ENCODE measurements at places on chromosomes 1 and 21.

GRCh38 chr1:246591958-246592357 lies 25.7 kb downstream of the CNST start:
- DNase-seq: no peak

DNA sequence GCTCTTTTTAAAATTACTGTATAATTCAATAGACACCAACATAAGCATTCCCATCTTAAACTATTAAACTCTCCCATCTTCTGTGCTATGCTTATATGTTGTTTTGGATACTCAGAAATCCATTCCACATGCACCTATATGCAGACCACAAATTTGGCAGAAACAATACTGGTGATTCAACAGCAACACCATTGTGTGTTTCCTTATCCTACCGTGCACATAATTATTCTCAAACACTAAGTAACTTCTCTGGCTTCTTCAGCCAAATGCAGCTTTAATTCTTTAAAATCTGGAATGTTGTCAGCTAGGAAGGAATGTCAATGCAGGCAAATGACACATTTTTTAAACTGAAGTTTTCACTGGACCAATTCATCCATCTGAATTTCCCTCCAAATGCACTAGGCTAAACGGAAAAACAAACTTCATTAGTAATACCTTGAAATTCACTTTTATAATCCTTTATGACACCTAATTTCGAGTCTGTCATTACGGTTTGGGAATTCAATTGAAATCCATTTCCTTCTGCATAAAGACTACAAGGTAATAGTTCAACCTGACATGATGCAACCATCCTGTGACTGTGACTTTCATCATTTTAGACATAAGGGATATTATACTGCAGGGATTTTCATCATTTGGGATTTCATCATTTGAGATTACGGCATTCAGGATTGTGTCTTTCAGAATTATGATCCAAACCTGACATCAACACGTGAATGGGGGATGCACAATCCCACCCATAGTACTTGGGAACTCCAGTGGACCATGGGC lies 308.5 kb downstream of the LTN1 start:
- no peak for DNase-seq

DNA sequence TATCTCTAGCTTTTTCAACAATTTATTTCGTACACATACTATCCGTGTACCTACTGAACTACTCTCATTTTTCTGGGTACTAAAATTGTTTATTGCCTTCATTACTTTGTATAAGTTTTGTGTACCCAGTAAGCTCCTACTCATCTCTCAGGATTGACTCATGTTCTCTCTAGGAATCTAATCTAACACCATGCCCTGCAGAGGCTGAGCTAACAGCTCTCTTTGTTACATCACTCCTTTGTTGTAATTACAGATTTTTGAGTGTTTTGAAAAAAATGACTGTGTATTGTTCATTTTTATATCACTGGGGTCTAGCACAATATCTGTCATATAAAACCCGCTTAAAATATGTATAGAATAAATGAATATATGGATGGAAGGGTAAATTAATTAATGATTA lies 167.1 kb downstream of the ATP6V1G3 start:
- DNase-seq: no peak

- DNase-seq: no peak
Observed at GRCh38 chr1:93434088-93434487, 13.8 kb upstream of the FNBP1L start.

DNA sequence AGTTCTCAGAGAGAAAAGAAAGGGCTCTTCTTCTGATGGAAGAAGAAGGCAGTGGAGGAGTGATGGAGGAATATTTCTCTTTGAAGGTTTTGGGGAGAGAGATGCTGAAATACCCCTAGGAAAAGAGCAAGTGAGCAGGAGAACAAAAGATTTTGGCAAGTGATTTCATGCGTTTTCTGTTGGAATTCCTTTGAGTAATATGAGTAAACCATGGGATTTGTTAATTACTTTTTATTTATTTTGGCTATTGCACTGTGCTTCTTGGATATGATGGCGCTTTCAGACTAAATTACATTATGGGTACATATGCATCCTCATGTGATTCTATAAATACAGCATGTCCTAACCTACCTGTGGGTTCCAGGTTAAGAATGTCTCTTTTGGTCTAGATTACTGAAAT lies 210.1 kb upstream of the PTGFR start:
- DNase-seq: no peak

DNA sequence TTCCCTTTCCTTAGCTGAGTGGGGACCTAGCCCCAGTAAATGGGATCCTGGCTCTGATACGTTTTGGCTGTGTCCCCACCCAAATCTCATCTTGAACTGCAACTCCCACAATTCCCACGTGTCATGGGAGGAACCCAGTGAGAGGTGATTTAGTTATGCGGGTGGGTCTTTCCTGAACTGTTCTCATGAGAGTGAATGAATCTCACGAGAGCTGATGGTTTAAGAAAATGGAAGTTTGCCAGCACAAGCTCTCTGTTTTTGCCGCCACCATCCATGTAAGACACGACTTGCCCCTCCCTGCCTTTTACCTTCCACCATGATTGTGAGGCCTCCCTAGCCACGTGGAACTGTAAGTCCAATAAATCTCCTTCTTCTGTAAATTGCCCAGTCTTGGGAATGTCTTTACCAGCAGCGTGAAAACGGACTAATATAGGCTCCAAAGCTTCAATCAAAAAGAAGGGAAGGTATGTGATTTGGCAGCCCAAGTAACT lies 29.9 kb upstream of the POU2F1 start:
- DNase-seq: no peak

DNA sequence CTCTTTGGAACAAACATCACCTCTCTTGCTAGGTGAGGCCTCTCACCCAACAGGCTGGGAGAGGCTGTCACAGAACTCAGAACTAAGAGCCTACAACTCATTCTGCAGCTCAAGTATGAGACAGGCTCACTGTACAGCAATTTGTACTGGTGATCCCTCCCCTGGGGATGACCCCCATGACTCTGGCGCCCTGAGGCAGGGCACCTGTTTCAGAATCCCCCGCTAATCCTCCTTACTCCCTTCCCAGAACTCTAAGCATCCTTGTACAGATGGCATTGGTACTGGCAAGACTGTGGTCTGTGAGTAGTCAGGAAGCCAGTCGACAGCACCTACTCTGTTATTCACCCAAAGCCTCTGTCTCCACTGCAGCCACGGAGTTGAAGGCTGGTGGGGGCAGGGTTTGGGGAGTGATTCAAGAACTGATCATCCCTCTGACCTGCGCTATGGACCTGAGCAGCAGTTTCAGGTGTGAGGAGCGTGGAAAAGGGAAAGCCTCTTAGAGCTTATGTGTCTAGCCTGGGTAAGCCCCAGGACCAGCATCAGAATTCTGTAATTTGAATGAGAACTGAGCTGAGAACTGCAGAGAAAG lies 655.5 kb downstream of the KIF26B start:
- DNase-seq: no peak

- DNase-seq: peak; percentile 53
Observed at GRCh38 chr1:183622884-183623785, 12.4 kb downstream of the ARPC5 start.

- no peak for DNase-seq
Observed at GRCh38 chr1:41235893-41236292, 6.2 kb downstream of the SCMH1 start.

DNA sequence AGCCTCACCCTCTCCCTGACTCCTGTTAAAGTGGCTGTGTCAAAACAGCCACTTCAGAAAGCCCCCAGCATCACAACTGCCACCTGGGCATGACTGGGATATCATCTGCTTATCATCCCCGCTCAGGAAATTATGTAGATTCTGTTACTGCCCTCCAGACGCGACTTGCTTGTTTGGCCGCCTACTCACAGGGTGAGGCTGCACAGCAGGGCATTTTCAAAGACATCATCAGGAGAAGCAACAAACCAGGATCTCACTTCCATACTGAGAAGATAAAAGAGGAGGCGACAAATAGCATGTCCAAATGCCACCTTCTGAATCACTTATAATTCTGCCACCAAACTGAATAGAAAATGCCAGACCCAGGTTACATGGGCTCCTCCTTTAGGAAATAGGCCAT lies 94.8 kb downstream of the MIS18A start:
- no peak for DNase-seq

DNA sequence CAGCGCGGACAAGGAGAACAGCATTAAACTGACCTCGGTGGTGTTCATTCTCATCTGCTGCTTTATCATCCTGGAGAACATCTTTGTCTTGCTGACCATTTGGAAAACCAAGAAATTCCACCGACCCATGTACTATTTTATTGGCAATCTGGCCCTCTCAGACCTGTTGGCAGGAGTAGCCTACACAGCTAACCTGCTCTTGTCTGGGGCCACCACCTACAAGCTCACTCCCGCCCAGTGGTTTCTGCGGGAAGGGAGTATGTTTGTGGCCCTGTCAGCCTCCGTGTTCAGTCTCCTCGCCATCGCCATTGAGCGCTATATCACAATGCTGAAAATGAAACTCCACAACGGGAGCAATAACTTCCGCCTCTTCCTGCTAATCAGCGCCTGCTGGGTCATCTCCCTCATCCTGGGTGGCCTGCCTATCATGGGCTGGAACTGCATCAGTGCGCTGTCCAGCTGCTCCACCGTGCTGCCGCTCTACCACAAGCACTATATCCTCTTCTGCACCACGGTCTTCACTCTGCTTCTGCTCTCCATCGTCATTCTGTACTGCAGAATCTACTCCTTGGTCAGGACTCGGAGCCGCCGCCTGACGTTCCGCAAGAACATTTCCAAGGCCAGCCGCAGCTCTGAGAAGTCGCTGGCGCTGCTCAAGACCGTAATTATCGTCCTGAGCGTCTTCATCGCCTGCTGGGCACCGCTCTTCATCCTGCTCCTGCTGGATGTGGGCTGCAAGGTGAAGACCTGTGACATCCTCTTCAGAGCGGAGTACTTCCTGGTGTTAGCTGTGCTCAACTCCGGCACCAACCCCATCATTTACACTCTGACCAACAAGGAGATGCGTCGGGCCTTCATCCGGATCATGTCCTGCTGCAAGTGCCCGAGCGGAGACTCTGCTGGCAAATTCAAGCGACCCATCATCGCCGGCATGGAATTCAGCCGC lies 2.5 kb downstream of the S1PR1 start:
- no peak for DNase-seq

DNA sequence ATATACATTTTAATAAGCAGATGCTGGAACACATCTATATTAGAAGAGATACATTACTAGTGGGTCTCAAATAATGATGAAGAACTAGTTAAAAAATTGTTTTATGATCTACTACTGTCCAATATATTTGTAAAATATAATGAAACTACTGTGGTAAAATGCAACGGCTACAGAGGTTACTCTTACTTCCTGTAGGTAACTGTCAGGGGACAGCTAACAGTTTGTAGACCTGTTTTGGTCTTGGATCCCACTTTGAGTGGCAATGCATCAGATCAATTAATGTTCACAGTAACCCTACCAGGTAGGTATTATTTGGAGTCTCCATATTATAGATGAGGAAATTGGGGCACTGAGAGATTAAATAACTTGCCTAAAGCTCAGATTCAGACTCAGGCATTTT lies 26.7 kb upstream of the MYSM1 start:
- no peak for DNase-seq

DNA sequence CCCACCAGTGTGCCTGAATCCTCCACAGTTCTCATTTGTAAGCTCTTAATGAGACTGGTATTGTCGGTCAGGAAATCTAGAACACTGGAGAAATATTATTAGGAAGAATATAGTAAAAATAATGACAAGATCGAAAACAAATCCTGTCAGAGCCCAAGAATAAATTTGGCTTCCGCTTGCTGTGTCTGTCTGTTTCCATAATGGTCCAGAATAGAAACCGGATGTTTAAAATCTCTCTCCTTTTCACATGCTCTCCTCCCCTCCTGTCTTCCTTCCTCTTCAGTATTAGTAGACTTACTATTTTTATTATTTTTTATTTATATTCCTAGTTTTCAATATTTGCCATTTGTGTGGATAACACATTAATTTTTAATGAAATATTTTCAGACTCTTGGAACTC lies 187.7 kb downstream of the SDCCAG8 start:
- DNase-seq: no peak

DNA sequence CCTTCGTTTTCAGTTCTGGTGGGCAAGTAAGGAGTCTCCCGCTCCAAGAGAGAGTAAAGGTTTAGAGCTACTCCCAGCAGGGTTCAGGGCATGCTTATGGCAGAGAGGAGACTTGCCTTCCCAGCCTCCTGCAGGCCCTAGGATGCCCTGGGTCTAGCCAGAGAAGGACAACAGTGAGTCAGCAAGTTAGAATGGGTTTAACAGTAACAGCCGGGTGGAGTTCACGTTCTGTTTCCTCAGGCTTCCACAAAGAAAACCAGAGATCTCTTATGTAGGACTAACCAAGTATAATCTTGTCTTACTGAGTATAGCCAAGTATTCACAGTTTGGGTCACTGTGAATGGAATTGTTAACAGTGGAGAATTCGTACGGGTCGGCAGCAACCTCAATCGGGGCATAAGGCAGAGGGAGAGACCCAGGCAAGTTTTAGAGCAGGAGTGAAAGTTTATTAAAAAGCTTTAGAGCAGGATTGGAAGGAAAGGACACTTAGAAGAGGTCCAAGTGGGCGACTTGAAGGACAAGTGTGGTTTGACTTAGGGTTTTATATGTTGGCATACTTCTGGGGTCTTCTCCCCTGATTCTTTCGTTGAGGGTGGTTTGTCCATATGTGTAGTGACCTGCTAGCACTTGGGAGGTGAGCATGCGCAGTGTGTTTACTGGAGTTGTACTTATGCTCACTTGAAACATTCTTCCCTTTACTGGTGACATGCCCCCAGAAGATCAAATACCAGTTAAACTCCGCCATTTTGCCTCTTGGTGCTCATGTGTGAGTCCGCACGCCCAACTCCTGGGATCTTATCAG lies 4.5 kb downstream of the OVAAL start:
- no peak for DNase-seq

GRCh38 chr1:85275701-85276214 lies 674 bp downstream of the BCL10 start:
- DNase-seq: peak; percentile 71

GRCh38 chr1:186220911-186221310 lies 154.1 kb downstream of the TPR start:
- DNase-seq: no peak

- no peak for DNase-seq
Observed at GRCh38 chr1:154379301-154379700, 25.8 kb upstream of the IL6R start.

DNA sequence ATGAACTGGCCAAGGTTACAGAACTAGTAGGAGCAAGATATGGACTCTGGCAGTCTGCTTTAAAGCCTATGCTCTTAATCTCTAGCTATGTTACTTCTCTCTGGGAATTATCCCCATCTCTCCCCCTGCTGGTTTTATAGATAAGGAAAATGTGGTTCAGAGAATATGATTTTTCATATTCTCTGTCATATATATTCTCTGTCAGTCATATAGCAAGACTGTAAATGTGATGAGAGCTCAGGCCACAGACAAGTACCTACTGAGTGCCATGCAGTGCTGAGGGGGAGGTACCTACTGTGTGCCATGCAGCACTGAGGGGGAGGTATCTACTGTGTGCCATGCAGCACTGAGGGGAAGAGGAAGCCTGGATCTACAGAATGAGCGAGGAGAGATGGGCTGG lies 220.3 kb upstream of the FGGY start:
- DNase-seq: no peak

- DNase-seq: no peak
Observed at GRCh38 chr1:233064988-233065387, 114.6 kb downstream of the NTPCR start.

- DNase-seq: no peak
Observed at GRCh38 chr1:221555689-221556433, 186.0 kb downstream of the DUSP10 start.

Measured in germinal center (tissue), 1 donor.